Stimulated activated CD8-positive, alpha-beta memory T cell treated with anti-CD3 and anti-CD28 coated beads, Interleukin-7, amount 100 ng/mL, for 24 hours (primary cell): ENCODE measurements at places on chromosomes 4 and X.

DNA sequence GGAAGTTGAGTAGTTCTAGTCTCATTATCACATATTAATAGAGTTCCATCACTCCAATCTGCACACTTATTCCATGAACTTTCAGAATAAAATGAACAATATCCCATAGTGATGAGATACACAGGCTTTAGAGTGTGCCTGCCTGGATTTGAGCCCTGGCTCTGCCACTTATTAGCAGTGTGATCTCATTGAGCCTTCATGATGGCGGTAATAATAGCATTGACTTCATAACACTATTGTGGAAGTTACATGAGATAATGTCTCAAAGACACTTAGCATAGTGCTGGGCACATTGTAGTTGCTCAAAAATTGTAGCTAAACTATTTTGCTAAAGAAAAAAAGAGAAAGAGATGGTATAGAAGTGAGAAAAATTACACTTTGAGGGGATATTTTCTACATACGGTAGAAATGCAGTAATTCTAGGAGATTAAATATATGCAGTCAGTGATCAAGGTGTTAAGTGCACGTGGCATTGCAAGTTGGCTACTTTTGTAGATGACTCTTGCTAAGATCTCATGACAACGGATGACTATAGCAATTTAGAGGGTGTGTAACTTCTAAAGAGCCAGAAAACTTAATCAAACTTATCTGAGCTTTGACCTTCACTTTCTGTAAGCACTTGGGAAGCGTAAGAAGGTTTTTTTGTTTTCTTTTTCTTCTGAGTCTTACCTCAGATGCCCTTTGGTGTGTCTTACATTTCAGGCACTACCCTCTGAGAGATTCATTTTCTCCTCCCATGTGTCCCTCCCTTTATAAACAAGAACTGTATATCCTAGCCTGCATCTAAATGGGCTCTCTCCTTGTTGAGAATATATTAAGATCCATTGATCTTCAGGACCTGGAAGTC, 380.6 kb upstream of the NR3C2 start:
- DNase-seq: no peak

- DNase-seq: no peak
These were observed 45.3 kb downstream of the ANK2 start for GRCh38 chr4:113094802-113095201.

DNA sequence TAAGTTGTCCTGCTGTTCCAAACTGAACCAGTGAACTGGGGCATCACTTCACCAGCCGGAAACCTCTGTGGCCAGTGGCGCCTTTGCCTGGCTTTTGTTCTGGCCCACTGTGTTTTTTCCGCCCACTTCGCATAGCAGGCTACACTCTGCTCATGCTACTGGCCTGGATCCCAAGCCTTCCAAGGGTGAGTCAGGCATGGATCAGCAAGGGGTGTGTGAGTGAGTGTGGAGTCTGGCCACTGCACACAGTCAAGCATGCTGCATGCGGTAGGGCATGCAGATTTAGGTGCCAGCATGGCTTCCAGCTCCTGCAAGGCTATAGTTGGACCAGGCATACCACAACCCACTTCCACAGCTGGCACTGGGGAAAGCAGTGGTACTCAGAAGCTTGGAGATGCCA, 1967.9 kb downstream of the C4orf33 start:
- DNase-seq: no peak

GRCh38 chr4:119733431-119733830, 104.8 kb upstream of the PDE5A start:
- DNase-seq: no peak

GRCh38 chr4:2767046-2767704, 11.0 kb upstream of the TNIP2 start:
- no peak for DNase-seq
